ENCODE measurements at places on chromosomes 1 and 21. TPM values are rescaled to one million over a fixed set of nuclear protein-coding genes. Genes with fewer than 3 reads are reported as not detected.

- DNase-seq = no peak
Observed at GRCh38 chr1:189084811-189085210, 1392.9 kb downstream of the BRINP3 start.

GRCh38 chr1:117567435-117567834 is 38.4 kb upstream of the TENT5C start:
- DNase-seq = no peak

- DNase-seq = peak; percentile 49
Observed at GRCh38 chr1:15353839-15354579, 55.7 kb upstream of the EFHD2 start.

DNA sequence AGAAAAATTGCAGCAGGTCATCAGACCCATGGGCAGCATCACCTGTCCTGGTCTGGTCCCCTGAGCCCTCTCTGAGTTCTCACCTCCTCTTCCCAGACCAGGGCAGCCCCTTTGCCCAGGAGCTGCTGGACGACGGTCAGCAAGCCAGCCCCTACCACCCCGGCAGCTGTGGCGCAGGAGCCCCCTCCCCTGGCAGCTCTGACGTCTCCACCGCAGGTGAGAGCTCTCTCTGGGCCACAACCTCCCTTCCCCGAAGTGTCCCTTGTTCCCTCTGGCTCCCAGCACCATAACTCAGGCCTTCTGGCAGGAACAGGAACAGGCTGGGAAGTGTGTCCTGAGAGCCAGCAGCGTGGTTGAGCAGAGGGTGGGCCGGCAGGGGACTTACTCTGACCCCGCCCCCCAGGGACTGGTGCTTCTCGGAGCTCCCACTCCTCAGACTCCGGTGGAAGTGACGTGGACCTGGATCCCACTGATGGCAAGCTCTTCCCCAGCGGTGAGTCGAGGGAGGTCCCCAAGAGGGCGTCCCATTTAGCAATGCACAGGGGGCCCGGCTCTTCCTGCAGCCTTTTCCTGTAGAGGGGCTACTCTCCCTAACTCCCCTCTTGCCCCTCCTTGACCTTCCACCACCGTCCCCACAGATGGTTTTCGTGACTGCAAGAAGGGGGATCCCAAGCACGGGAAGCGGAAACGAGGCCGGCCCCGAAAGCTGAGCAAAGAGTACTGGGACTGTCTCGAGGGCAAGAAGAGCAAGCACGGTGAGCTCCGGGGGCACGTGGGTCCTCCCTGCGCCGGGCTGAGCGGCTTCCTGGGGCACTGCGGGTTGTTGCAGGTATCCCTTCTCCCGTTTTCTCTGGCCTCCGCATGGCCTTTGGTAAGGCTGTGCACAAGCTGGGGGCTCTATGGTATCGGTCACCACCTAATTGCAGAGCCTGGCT is 2.4 kb downstream of the ELF3 start:
- DNase-seq = no peak

GRCh38 chr21:35178827-35179226 is 129.7 kb upstream of the RUNX1 start:
- DNase-seq = no peak

Gene CLCA4
- polyA plus RNA-seq = not detected

GRCh38 chr1:239891621-239892358 is 199.9 kb upstream of the FMN2 start:
- DNase-seq = peak; percentile 73

Gene TENT5C
- polyA plus RNA-seq = 1.2 TPM

- peak; percentile 90 for DNase-seq
Observed at GRCh38 chr1:211259638-211260126, 516 bp downstream of the RCOR3 start.

Gene PHLDA3
- polyA plus RNA-seq = 105 TPM

DNA sequence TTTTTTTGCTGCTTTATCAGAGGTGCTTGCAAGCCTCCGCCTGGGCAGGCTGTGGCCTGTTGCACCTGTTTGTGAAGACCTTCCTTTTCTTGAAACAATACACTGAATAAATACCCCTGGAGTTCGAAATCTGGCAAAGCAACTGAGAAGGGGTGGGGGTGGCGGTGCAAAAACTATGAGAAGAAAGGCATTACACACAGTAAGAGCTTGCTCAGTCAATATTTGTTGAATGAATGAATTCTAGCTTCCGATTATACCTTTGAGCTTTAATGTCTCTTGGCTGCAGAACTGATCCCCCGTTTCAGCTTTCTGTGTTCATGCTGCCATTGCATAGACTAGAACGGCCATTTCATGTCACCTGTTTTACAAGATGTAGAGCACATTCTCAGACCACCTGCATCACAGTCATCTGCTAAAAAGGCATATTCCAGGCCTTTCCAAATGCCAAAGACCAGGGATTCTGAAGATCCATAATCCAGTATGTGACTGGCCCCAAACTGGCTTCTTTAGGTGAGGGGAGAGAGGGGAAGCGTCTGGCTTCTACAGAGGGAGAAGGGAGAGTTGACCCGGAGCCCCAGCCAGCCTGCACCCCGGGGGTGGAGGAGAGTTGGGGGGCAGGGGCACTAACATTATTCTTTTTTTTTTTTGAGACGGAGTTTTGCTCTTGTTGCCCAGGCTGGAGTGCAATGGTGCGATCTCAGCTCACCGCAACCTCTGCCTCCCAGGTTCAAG is 111.5 kb downstream of the ETS2 start:
- DNase-seq = no peak

DNA sequence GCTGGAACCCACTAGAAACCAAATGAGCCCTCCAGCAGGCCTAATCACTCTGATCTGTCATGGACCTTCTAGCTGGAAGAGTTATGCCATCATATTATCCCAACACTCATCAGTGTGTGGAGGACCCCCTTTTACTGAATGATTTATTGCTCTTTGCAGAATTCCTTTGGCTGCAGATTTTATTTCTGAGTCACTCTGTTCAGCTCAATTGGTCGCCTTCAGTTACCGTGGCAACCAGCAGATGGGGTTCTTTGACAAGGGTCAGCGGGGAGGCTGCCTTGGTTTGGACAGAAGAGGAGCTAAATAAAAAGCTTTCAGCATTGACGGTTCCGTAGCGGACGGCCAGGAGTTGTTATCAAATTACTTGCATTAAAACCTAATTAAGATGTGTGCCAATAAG is 220.1 kb downstream of the SDCCAG8 start:
- DNase-seq = no peak

GRCh38 chr1:101509370-101509769 is 272.6 kb downstream of the S1PR1 start:
- DNase-seq = no peak

DNA sequence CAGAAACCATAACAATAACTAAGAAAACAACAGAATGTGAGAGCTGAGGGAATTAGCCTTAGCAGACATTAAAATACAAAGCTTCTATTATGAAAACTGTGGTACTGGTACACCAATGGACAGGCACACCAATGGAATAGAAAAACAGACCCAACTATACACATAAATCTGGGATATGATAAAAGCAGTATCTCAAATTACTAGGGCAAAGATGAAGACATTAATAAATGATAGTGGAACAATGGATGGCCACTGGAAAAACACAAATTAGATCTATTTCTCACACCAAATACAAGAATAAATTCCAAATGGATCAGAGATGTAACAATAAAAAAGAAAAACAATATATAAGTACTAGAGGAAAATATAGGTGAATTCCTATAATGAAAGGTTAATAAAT is 65.4 kb upstream of the SLFNL1 start:
- no peak for DNase-seq

GRCh38 chr1:5821540-5822176 is 170.6 kb downstream of the NPHP4 start:
- DNase-seq = no peak

All from SK-N-SH (cell line).